Adipocyte (in vitro differentiated cells): ENCODE measurements at places on chromosomes 12 and 14.
A peak's percentile ranks its signal among the peaks of the same experiment; 100 is the strongest.

- DNase-seq, result no peak
Observed at GRCh38 chr12:4139191-4139590, 134.4 kb upstream of the CCND2 start.

DNA sequence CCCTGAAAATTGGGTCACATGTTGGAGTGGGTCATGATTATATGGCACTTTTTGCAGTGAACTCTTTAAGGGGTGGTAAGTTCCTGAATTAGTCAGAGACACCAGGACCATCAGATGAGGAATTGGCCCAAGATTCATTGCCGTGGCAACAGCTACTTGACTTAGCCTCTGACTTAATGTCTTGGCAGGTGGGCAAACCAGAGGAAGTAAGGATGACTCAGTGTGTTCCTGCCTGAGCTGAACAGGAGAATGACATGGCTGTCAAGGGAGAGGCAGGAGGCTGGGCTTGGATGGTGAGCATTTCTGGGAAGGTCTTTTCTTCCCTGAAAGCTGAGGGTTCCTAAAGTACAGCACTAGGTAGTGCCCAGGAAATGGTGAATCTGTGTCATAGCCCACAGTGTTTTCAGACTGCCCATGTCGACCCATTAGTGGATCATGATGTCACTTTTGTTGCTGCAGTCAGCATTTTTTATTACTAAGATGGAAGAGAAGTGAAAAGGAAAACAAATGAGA is 170.1 kb upstream of the PWP1 start:
- peak; percentile 57 for DNase-seq

DNA sequence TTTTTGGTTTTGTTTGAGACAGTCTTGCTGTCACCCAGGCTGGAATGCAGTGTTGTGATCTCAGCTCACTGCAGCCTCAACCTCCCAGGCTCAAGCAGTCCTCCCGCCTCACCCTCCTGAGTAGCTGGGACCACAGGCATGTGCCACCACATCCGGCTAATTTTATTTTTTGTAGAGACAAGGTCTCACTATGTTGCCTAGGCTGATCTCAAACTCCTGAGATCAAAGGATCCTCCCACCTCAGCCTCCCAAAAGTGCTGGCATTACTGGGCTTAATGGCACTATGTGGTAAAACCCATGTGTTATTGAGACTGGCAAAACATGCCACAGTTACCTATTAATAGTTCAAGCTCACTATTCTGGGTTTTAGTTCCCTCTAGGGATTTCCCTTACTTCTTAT is 51.2 kb upstream of the KCNH3 start:
- no peak for DNase-seq

- no peak for DNase-seq
Observed at GRCh38 chr12:106651552-106651951, 68.7 kb downstream of the RFX4 start.

- DNase-seq, result no peak
Observed at GRCh38 chr12:48419116-48419935, 53.0 kb upstream of the ANP32D start.

GRCh38 chr14:65954942-65955341 is 531.2 kb upstream of the CCDC196 start:
- no peak for DNase-seq
